IPS-NIHi11 (cell line): ENCODE measurements at places on chromosomes 2 and 18.

DNA sequence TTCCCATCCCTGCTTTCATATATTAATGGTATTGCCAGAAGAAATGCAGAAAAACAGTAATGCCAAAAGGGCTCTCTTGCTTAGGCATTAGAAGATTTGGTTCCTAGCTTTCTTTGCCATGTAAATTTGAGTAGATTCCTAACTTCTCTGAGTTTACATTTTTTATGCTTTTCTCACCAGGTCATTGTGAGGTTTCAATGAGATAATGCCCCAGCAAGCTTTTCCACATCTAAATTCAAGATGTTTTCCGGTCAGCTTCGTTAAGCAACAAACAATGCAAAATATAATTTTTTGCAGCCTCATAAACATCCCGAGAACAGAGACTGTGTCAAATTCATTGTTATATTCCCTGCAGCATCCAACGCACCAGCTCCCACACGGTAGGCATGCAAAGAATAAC, 44.9 kb downstream of the NCKAP5 start:
- no peak for DNase-seq

GRCh38 chr2:69567157-69567908, 76.2 kb downstream of the AAK1 start:
- DNase-seq: no peak

- DNase-seq: no peak
Observed at GRCh38 chr2:86185517-86186212, 9.6 kb downstream of the IMMT start.

GRCh38 chr2:219621935-219622334, 5.5 kb upstream of the SLC4A3 start:
- DNase-seq: no peak

DNA sequence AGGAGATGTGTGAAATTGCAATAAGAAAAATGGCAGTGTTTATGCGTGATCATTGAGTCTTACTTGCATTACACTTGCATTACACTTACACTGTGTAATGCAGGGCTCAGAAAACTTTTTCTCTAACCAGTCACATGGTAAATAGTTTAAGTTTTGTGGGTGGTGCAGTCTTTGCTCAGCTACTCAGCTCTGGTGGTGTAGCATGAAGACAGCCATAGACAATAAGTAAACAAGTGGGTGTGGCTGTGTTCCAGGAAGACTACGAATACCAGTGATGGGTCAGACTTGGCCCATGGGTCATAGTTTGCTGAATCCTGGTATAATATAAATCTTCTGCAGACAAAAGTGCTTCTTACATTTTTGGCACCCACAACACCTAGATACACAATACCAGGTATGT, 115.6 kb upstream of the CYP1B1 start:
- no peak for DNase-seq
